Retinal pigment epithelial cell (primary cell): ENCODE measurements at places on chromosomes 6 and 20.

GRCh38 chr6:148968771-148969602 is 222.2 kb downstream of the UST start:
- DNase-seq: no peak

DNA sequence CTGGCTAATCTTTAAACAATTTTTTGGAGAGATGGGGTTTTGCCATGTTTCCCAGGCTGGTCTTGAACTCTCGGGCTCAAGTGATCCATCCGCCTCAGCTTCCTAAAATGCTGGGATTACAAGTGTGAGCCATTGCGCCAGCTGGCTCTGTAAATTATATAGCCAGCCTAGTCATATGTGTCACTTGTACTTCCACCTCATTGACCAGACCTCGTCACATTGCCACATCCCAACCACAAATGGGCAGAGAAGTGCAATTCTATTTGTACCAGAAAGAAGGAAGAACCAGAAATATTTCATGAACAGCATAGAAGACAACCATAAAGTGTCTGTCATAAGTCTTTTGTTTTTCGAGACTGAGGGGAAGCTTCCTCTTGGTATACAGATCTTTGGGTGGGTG is 304.9 kb upstream of the RNF24 start:
- DNase-seq: no peak

DNA sequence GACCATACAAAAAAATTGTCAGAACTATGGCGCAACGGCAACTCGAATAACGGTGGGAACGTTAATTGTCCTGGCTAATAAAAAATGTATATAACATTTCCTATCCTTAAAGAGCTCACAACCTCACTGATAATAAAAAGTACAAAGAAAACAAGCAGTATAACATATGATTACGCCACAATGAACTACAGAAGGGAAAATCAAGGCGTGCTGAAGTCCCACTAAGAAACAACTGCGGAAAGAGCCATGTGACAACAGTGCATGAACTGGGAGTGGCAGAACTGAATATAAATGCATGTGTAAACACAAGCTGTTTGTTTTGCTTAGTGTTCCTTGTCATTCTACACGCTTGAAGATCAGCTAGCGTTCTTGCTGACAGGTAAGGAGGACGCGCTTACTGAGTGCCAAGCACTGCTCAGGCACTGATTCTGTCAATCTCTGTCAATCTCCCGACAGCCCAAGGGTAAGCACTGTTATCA is 466 bp upstream of the PSMB1 start:
- no peak for DNase-seq

- DNase-seq: peak; percentile 50
Measured at GRCh38 chr20:32685541-32686529, 12.1 kb upstream of the C20orf203 start.

DNA sequence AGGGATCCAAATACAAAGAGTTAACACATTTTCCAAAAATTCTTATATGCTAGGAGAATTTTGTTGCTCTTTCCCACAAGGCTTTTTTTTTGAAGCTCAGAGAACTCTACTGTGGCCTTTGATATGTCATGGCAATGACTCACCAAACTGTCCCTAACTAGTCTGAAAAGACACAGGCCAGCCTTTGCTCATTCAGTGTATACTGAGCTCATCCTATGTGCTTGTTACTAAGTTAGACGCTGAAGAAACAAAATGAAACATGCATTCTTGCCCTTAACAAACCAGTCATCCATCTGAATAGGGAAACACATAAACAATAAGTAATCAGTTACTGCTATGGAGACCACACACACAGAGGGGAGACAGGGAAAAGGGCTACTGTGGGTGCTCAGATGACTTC is 291.8 kb downstream of the FOXC1 start:
- no peak for DNase-seq

DNA sequence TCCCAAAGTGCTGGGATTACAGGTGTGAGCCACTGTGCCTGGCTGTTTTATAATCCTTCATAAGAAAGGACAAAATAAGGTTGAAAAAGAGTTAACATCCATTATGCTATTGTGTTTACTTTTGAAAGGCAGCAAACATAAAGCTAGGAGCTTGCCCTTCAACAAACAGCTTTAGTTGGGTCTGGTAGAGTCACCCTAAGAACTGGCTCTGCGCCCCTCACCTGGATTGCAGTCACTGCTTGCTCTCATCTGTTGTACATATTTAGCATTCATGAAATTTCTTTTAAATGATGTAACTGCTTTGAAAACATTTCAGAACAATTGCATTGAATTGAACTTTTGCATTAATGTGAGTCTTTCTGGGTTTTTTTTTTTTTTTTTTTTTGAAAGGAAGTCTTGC is 38.9 kb downstream of the JARID2 start:
- DNase-seq: no peak

DNA sequence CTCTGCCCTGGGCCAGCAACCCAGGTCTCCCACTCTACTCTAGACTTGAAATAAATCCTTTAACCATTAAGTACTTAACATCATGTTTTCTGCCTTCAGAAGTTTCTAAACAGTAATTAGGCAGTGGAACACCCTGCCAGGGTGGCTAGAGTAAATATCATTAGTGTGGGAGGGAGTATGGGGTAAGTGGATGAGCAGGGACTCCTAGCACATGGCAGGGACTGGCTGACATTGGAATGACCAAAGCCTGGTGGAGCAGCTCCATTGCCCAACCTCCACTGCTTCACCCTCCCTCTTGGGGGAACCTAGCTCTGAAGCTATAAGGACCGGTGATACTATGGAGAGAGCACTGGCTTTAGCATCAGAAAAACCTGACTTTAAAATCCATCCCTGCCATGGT is 167.1 kb downstream of the MAFB start:
- no peak for DNase-seq

DNA sequence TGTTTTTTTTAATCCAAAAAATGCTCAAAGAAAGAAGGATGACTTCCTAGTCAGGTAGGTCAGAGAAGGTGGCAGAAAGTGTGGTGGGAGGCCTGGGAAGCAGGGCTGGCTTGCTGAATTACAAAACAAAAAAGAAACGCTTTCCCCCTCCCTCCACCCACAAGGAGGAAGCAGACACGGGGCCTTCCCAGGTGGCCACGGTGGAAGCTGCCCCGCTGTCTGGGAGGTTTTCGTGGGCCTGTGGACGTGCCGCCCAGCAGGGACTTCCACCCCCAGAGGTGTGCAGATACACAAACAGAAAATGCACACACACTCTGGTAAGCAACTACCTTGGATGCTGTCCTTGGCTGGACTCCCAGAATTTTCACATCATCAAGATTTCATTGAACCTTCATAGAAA is 198.2 kb upstream of the CDH4 start:
- no peak for DNase-seq

DNA sequence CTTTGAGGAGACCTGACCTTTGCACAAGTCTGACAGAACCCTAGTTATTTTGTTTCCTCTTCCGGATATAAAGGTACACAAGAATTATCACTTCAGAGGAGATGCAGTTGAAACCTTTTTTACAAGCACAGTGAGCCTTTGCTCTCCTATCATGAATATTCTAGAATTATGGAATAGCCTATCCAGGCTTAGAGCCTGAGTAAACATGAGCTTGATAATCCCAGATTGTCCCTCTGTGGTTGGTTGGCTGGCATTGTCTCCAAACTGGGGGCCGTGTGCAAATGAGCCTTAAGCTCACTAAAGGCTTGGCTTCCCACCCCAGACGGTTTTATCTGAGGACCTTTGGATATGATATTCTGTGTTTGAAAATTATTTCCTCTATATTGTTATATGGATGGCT is 32.0 kb downstream of the BTBD3 start:
- DNase-seq: no peak

GRCh38 chr6:393391-394221 is 2.1 kb downstream of the IRF4 start:
- DNase-seq: no peak

GRCh38 chr6:104413767-104414166 is 446.0 kb downstream of the HACE1 start:
- DNase-seq: no peak

DNA sequence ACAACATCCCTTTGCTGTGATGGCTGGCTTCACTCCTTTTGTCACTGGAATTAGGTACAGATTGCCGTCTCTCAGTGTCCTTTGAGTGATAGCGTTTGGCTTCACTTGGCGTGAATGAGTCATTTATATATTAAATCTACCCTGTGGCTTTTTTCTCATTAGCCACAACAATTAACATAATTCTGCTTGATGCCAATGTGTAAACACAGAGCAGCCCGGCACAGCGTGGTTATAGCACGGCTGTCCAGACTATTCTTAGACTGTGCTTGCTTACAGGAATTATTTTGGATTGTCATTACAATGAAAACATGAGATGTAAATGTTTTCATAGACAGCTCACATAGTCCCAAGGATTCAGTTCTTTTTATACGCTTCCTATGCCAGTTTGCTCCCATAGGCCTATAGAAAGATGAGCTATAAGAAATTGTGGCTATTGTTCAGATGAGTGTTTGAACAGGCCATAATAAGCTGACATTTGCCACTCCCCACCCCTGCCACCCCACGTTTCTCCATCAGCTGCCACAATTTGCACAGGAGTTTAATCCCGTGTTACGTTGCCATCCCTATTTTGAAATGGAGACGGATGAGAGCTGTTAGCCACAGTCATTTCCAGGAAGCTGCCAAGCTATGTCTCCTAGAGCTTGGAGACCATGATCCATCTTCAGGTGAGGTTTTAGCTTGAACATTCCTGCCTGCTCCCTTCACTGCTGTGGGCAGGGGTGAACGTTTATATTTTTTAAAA is 65.9 kb downstream of the PPP1R14C start:
- no peak for DNase-seq

DNA sequence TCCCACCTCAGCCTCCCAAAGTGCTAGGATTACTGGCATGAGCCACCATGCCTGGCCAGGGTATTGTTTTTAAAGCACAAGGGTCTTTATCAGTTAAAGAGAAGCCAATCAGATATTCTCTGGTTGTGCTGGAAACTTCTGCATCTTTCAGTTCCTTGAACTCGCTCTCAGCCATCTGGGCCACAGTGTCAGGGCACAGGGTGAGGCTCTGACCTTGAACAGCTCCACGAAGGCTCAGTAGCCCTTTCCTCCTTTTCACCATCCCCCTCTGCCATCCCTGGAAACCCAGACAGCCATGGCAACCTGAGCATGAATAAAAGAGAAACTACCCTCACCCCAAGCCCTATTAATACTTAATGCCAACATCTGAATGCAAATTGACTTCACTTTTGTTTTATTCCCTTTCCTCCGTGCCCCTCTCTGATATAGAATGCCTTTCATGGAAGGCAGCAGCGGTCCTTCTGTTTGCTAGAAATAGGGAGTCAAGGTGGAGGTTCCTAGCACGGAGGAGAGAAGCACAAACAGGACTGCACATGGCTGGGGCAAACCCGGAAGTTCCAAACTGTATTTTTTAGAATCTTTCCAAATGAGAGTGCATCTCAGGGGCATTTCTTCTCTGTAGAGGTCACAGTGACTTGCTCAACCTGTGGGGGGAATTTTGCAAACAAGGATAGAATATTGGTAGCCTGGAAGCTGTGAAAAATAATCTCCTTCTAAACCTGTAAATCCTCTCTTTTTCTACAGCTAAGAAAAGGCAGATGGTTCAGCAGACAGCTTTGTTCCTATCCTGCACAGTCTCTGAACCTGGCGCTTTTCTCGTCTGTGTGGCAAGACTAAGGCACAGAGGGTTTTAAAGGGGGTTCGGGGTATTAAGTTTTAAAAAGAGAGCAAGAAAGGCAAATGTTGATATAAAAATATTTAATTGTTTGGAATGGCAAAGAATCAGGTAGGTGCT is 176.4 kb upstream of the RREB1 start:
- no peak for DNase-seq

GRCh38 chr6:145815309-145816274 is 997 bp upstream of the FBXO30 start:
- no peak for DNase-seq

GRCh38 chr6:167402195-167402686 is 77.4 kb downstream of the TTLL2 start:
- no peak for DNase-seq

DNA sequence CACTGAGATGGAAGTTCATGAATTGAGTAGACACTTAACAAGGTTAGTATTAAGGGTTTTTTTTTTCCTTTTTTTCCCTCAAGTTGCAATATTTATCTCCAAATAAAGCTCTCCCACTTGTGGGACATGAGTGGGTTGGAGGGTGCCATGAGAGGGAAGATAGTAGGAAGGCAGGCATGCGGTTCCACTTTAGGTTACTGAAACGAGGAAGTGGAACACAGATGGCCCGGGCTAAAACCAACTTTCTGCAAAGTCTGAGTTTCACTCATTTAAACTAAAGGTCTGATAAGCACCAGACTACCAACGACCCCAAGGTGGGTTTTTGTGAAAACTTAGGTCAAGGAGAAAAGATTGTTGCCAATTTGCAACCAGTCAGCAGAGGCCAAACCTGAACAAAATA is 42.2 kb downstream of the TBC1D7 start:
- DNase-seq: no peak

DNA sequence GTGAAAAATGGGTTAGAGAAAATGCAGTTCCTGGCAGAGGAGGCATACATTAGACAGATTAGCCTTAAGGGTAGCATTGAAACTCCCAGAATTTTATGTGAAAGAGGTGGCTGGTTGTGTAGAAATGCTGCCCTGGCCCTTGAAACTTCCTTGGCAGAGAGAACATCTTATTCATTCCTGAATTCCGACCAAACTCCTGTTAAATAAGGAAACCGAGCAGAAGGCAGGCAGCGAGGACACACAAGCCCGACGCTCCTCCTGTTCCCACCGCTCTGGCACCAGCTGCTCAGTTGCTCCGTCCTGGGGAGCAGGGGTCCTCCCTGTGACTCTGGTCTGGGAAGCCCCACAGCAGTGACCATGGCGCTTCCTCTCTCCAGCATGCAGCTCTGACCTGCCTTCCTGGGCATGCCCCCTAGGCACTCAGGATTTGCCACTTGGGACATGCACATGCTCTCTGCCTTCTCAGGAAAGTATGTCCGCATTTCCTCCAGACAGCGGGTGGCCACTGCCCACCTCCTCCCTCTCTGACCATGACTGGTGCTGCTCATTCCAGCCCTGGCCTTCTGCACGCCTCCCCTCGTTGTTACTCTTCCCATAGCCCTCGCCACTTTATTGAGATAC is 35.2 kb upstream of the CLDN20 start:
- DNase-seq: peak; percentile 52

DNA sequence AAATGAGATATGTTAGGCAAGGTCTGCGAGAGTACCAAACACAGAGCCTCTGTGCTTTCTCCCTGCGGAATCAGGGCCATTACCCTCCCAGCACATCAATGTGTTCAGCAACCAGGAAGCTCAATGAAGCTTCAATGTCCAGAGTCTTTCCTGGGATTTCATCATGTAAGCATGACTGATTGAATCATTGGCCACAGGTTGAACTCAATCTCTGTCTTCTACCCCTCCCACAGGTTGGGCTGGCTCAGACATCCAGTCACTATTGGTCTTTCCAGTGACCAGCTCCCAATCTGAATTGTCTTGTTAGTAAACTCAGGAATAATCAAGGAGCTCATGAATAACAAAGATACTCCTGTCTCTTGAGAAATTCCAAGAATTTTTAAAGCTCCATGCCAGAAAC is 2.7 kb upstream of the DTD1 start:
- DNase-seq: no peak

DNA sequence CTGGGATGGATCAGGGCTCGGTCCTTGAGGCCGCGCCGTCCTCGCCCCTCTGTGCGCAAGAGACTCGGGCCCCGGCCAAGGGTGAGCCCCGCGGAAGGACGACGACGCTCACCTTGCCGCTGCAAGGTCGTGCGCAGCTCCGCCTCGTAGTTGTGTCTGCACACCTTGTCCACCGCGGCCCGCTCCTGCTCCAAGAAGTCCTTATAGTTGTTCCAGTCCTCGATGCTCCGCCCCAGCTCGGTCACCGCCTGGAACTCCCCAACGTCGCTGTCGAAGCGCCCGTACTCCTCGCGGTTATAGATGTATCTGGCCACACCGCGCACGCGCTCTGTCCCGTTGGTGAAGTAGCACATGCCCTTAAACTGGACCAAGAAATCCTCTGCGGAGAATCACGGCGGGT is 1.8 kb downstream of the HLA-DQB2 start:
- DNase-seq: no peak
